ENCODE measurements at places on chromosomes 2 and 18.

DNA sequence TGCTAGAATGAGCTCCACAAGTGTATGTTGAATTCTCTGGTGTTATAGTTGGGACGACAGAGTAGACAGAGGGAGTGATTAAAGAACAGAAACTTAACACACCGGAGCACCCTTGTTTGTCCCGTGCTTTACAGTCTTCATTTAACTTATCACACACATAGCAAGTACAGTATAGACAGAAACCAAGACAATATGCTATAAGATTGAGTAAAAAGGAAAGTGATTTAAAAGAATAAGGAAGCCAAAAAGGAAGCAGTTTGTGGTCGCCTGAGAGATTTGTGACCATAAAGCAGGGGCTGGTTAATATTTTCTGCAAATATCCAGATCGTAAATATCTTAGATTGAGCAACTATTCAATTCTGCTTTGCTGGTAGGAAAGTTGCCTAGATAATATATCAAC is 1128.4 kb downstream of the TSN start:
- no peak for DNase-seq

- peak; percentile 45 for DNase-seq
These were observed 9.1 kb upstream of the ARID5A start for GRCh38 chr2:96527286-96528005.

DNA sequence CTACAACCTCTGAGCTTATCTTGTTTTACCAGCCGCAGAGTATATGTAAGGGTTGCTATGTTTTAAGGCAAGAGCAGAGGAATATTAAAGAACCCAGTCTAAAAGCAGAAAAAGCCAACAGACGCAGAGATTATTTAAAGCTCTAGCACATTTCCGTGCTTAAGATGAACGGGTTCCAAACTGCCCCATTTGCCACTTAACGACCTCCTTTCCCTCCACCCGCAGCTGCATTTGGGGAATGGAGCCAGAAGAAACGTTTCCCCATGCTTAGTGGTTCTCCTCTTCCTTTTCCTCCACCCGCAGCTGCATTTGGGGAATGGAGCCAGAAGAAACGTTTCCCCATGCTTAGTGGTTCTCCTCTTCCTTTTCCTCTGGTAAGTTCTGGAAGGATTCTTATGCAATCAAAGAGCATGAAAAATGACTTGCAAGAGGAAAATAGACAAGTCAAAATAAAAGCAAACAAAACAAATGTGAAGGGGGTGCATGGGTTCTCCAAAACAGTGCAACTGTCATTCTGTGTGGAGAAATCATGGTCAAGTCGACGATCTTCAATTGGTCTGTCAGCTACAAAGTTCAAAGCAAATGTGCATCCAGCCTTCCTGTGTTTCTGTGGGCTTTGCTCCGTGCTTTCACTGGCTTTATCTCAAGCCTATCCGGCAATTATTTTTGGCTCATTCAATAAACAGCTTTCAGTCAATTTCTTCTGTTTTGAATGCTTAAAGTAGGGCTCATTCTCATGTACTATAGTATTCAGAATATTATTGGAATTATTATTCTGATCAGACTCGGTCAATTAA is 57.8 kb downstream of the DIPK1C start:
- DNase-seq, result no peak

DNA sequence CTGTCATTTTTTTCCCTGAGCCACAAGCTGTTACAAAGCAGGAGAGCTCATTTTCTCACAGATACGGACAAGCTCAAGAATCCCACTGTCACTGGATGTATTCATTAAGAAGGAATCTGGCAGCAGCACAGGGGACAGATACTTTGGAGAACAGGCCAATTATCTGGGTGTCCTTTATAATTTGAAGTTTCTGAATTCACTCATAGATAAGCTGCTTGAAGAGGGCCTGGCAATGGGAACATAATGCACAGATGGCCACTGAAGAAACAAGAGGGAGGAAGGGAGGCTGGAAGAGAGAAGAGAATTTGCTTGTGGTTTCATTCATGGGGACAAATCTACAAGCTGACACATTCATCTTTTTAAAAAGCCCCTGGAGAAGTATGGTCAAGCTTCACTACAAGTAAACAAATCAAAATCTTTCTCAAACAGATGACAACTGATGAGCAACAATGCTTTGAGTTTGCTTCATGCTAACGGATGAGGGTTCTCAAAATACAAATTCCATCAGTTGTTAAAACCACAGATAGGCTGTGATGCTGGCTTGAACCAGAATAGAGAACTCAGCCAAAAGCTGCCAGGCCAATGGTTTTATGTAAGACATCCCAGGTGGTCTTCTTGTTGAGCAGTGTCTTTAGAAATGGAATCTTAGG is 11.9 kb downstream of the BCL2 start:
- DNase-seq, result no peak

DNA sequence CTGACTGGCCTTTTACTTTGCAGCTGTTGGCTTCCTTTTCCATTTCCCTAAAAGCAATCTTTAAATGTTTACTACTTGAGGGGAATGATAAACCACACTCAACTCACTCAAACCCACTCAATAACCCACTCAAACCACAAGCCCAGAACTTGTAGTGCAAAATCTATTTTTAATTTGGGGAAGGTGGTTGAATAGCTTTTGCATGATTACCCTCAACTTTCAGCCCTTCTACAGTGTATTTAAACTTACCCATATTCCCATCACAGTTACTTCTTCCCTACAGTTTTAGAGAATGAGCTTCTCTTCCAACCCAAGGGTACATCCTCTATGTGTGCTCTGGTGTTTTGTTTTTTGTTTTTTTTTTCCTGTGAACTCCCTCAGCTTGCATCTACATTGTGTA is 636.1 kb downstream of the TDRD15 start:
- DNase-seq, result no peak

DNA sequence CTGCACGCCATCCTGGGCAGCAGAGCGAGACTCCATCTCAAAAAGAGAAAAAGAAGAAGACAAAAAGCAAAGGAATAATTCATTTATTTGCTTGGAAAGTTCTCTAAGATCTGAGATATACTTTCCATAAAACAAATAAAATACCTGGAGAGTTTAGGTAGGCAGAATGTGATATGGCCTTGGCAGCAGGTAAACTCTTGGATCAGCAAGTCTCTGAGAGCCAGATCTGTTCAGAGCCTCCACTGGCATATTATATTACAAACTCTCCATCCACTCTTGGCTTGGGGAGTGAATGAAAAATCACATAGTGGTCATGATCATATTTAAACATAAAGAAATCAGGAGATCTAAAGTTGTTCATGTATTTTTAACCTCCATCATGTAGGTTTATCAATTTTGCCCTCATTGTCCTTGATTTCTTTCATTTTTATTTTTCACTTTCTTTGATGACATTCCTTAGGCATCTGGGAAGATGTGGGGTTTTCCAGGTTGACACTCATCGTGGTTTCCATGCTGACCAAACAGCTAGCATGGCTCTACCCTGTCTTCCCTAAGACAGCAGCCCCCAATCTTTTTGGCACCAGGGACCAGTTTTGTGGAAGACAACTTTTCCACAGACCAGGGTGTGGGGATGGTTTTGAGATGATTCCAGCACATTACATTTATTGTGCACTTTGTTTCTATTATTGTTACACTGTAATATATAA is 10.2 kb downstream of the LRRFIP1 start:
- DNase-seq, result no peak

DNA sequence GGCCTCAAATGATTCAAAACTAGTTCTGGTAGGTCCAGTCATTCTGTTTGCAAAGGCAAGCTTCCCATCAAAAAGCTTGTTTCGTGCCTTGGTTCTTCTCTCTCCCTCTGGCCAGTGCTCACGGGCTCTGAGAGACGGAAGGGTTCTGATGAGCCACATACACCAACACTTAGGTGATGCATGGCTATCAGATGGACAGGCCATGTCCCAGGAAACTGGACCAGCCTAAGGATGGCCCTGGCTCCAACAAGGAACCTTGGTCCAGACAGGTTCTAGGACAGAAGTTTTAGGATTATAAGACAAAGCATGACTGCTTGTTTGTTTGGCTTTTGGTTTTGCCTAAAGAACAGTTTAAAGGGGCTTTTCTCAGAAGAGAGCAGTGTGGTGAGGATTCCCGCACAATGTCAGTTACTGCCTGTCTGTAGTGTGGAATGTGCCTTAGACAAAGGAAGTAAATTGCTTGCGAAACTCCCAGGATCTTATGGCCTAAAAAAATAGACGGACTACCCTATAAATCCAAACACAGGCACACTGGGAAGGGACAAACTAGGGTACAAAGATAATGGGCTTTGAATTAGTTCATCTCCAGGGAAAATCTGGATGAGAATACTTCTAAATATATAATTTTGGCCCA is 10.3 kb downstream of the CYP1B1 start:
- DNase-seq, result no peak

DNA sequence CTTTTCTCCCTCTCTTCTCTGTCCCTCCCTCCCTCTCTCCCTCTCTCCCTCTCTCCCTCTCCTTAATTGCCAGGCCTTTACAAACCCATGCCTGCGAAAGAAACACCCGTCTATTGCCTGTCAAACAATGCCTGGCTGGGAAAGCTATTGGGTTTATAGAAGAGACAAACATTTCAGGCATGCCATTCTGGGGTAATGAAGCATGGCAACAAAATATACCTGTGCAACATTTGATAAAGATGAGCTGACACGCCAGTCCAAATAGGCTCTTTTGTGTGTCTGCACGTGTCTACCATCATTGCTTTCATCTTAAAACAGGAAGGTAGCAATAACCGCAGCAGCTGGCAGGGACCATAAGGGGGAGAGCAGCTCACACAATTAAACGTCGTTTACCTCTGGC is 282.1 kb downstream of the ZNF516 start:
- DNase-seq, result no peak

- peak; percentile 61 for DNase-seq
These were observed at the start of gene ITM2C for GRCh38 chr2:230864605-230865306. Gene ITM2C, plus strand, starts transcription at chr2:230864942. Its CDS starts 84 bp downstream, at chr2:230865026.

DNA sequence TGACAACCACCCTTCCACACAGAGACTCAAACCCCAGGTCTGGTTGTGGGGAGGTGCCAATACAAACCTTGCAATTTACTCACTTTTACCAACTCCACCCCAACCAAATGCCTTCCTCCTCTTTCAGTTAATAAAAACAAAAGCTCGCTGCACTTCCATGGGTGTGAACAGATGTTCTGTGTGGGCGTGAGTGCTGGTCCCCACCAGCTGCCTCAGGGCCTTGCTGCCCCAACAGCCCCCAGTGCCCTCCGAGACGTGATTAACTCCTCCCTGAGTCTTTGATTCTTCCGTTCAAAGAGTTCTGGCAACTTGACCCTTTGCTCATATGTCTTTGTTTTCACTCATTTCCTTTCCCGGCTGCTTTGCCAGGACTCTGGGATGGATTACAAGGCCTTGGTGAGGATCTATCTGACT is 258.9 kb upstream of the CXCR4 start:
- no peak for DNase-seq

- DNase-seq, result no peak
These were observed 115.5 kb downstream of the MBD5 start for GRCh38 chr2:148136441-148136840.

- DNase-seq, result no peak
These were observed 124.0 kb upstream of the GATA6 start for GRCh38 chr18:22045221-22045918.

DNA sequence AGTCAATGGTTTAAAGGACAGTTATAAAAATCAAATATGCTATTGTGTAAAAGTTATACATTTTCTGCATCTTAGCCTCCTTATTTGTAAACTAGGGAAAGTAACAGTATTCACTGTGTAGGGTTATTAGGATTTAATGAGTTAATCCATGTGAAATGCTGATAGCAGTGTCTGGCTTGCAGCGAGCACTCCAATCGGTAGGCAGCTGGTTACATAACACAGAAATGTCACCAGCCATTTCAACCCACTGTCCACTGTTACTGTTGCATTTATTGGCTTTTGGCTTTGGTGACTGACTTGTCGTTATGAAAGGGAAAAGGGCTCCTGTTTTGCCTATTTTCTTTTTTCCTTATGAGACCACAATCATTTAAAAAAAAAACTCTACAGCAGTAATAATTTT is 38.9 kb downstream of the ID2 start:
- DNase-seq, result no peak

DNA sequence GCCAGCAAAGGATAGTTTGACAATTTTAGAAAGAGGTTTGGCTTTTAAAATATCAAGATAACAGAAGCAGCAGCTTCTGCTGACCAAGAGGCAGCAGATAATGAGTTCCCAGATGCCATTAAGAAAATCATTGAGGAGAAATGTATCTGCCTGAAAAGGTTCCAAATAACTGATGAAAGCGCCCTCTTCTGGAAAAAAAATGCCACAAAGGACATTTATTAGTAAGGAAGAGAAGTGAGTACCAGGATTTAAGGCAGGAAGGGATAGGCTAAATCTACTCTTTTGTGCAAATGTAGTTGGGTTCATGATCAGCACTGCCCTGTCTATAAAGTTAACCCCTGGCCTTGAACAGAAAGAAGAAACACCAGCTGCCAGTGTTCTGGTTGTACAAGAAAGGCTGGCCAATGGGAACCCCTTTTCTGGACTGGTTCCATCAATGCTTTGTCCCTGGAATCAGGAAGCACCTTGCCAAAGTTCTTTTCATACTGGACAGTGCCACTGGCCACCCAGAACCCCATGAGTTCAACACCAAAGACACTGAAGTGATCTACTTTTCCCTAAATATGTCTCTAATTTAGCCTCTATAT is 40.6 kb downstream of the DHX57 start:
- no peak for DNase-seq

GRCh38 chr2:39999864-40000263 is 220.8 kb upstream of the THUMPD2 start:
- DNase-seq, result no peak

DNA sequence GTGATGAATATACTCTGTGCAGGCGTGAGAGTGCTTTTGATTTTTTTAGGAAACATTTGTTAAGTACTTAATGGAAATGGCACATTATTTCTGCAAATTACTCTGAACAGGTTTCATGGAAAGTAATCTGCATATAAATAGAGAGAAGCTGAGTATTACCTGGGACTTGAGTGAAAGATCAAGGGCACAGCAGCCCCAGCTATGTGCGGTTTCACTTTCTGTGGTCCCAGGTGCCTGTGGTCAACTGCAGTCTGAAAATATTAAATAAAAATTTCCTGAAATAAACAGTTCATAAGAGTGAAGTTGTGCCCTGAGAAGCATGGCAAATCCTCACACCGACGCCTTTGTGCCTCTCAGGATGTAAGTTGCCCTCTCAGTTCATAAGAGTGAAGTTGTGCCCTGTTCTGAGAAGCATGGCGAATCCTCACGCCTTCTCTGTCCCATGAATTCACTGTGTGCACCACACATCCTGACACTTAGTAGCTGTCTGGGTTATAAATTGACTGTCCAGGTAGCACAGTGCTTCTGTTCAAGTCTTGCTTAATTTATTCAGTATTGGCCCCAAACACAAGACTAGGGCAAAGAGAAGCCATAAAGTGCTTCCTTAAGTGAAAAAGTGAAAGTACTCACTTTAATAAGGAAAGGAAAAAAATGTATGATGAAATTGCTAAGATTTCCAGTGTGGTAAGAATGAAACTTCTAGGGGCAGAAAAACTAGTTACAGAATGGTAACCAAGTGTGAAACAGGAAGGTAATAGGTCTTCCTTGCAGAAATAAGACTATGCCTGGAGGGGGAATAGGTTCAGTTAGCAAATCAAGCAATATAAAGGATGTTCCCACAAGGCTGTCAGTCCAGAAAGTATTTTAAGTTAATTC is 4.3 kb upstream of the SNTG2 start:
- DNase-seq, result no peak
